RCC 7860 (cell line): ENCODE measurements at places on chromosomes 5 and 9.

GRCh38 chr9:104775574-104775936 is 11.6 kb downstream of the NIPSNAP3B start:
- DNase-seq, result no peak

DNA sequence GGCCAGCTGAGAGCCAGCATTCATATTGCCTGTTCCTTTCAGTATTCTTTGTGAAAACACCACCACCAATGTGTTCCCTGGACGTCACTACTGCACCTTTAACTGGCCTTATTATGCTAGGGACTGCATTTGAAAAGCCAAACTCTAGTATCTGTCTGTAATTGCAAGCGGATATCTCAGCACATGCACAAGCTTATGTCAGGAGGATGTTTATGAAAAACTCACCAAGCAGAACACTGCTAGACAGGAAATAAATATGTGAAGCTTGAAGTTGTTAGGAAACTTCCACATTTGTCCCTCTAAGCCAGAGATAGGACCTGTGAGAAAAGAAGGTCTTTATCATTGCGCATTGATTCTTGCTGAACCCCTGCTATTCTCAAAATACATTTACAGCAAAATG is 135.4 kb upstream of the CCDC152 start:
- no peak for DNase-seq

- DNase-seq, result no peak
These were observed 1931.0 kb upstream of the CDH6 start for GRCh38 chr5:29262339-29263123.

GRCh38 chr9:100601216-100601615 is 23.3 kb downstream of the CAVIN4 start:
- DNase-seq, result peak; percentile 45

DNA sequence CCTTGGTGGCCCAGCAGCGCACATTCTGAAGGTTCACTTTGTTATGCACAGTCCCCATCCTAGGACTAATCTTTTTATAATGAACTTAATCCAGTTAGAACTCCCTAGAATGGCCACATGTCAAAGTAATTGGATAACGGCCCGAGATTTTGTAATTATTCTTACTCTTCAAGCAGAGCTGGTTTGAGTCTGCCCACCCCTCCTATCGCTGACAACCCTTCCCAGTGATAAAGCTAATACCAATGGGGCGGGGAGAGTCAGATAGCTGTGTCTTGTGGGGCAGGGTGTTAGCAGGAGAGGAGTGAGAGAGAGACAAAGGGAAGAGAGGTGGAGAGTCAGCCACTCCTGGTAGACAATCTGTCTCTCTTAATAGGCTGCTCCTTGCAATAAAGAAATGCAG is 356.9 kb downstream of the SLIT3 start:
- DNase-seq, result no peak

GRCh38 chr5:176533894-176534611 is 3.1 kb downstream of the RNF44 start:
- DNase-seq, result no peak

- peak; percentile 71 for DNase-seq
These were observed 41.1 kb downstream of the GALNT12 start for GRCh38 chr9:98848450-98849149.

GRCh38 chr5:1329111-1329579 is 15.8 kb downstream of the CLPTM1L start:
- no peak for DNase-seq

- no peak for DNase-seq
These were observed 8.4 kb upstream of the SAP30L start for GRCh38 chr5:154437281-154437965.

GRCh38 chr9:81560851-81561732 is 128.3 kb downstream of the TLE1 start:
- DNase-seq, result no peak

GRCh38 chr5:82597437-82597836 is 319.3 kb upstream of the RPS23 start:
- no peak for DNase-seq

DNA sequence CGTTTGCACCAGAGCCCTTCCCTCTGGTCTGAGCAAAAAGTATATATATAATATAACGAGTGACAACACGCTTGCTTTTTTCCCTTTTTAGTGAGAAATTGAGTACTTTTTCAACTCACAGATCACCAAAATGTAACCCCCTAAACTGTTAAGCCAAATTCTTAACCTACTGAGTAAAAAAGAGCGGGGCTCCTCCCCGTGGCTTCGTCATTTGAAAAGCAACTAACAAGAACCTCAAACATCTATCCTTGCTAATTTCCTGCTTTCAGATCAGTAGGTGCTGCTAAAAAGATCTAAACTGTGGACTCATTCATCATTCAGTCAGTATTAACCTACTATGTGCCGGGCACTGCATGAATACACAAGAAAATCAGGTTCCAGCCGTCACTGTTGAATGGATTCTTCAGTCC is 1.0 kb upstream of the PTBP3 start:
- DNase-seq, result peak; percentile 56

GRCh38 chr9:108662091-108662875 is 193.5 kb downstream of the ACTL7B start:
- DNase-seq, result no peak

DNA sequence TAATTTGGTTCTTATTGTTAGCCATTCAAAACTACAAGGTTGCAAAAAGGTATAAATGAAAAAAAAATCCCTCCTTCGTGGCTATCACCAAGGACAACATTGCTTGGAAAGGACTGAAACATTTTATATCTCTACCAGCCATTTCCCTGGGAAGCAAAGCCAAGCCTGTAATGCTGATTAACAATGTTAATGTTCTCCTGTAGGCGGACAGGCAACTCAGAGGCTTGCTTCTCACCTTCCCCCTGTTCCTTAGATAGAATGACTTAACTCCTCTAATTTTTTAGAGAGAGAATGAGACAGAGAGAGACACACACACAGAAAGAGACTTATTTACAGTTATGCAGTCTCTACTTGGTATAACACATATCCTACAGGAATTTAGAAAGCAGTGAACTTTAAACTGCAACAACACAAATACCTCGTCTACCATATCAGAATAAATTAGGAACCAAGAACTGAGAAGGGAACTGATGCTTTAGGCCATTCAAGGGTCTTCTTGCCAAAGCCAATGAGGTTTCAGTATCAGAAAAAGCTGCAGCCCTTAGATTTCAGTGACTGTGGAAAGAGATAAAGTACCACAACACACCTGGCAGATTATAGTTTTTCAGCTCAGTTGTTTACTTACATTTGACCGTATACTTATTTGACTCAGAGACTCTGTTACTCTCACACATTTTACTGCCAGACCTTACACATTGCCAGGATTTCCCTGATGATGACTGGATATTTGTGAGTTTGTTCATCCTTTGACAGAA is 20.9 kb upstream of the MAN2A1 start:
- no peak for DNase-seq

DNA sequence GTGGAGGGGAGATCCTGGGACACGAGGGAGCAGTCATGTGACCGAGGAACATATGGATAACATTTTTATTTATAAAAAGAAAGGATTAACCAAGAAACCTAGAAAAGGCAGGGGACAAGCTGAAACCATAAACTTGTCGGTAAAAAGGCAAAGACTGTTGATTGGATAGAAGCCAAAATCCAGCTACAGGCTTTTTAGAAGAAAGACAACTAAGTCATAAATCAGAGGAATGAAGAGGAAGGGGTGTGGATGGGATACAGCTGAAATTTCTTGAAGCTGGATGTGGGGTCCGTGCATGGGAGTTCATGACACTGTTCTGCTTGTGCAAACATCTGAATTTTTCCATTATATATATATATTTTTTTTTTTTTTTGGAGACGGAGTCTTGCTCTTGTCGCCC is 110.7 kb upstream of the PHYKPL start:
- no peak for DNase-seq

GRCh38 chr5:5932824-5933223 is 445.5 kb downstream of the MED10 start:
- no peak for DNase-seq

- DNase-seq, result no peak
These were observed 113.0 kb upstream of the PCA3 start for GRCh38 chr9:76651119-76651705.

- no peak for DNase-seq
These were observed 1.3 kb upstream of the GNAQ start for GRCh38 chr9:78032730-78033457.

DNA sequence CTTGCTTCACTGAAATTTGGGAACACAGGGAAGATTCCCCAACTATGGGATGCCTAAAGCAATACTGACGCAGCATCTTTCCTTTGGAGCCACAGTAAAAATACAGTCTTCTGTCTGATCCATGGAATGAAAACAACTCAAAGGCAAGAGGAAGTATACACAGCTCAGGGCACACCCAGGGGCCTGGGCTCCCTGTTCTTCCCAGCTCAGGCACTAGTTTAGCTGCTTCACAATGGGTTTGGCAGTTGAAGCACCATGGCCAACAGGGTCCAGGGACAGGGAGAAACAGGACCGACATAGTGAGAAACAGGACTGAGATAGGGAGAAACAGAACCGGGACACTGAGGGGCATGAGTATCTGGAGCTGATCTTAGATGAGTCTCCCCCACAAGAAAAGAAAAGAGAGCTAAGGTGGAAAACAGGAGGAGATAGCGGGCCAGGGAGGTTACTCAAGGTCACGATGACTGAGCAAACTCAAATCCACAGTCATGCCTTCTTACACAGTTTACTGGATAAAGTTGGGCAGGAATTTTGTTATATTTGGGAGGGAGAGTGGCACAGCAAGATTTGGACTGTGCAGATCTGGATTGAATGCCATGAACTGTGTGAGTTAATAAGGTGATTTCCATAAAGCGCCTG is 198.8 kb downstream of the SMARCA2 start:
- no peak for DNase-seq

- DNase-seq, result no peak
These were observed 61.9 kb downstream of the COL15A1 start for GRCh38 chr9:99005651-99006050.

- no peak for DNase-seq
These were observed 118.7 kb upstream of the GAS1 start for GRCh38 chr9:87065981-87066380.

DNA sequence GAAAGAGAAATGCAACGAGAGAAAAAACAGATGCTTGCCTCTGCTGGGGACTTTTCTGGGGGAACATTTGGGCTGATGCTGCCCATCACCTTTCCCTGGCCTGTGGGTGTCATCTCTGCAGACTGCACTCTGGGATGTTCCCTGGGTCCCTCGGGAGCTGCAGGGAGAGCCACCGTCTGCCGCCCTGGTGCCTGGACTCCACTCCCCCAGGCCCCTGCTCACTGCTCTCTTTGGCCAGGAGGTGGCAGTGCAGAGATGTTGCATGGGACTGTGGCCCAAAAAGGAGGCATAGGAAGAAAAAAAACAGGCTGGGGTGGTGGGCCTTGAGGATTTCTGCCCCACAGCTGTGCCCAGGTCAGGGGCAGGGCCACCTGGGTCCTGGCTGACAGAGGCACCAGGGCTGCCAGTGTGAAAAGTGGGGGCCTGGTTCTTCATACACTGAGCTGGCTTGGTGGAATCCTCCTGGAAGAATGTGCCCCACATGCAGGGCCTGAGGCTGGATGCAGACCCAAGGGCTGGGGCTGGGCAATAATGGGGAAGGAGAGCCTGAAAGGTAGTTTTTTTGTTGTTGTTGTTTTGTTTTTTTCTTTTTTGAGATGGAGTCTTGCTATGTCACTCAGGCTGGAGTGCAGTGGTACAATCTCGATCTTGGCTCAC is 353.6 kb downstream of the SLIT3 start:
- peak; percentile 10 for DNase-seq

GRCh38 chr5:159894149-159894720 is 22.0 kb upstream of the ADRA1B start:
- DNase-seq, result no peak

DNA sequence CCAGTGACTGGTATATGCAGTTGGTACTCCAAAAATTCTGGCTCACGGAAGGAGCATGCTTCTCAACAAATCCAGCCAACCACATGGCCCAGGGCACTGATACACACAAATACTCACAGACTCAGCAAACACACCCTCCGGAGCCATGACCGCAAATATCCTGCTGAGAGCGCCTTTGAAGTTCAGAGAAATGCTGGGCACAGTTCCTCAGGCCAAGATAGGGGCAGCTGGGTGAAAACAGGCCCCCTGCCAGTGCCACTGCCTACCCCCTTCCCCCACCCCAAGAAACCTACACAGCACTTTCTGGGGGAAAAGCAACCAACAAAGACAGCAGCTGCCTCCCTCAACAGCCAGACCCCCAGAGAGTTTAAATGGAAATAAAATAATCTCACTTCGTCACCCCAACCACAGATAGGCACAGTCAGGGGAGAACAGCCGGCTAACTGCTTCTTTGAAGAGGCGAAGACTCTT is 120.0 kb downstream of the C5orf15 start:
- no peak for DNase-seq

- DNase-seq, result no peak
These were observed 7.6 kb downstream of the KIF24 start for GRCh38 chr9:34321451-34321850.

GRCh38 chr9:99026956-99027298 is 78.0 kb upstream of the TGFBR1 start:
- DNase-seq, result no peak

GRCh38 chr5:38831909-38832308 is 13.9 kb upstream of the OSMR start:
- peak; percentile 27 for DNase-seq

GRCh38 chr5:116524966-116525365 is 49.7 kb downstream of the SEMA6A start:
- no peak for DNase-seq

DNA sequence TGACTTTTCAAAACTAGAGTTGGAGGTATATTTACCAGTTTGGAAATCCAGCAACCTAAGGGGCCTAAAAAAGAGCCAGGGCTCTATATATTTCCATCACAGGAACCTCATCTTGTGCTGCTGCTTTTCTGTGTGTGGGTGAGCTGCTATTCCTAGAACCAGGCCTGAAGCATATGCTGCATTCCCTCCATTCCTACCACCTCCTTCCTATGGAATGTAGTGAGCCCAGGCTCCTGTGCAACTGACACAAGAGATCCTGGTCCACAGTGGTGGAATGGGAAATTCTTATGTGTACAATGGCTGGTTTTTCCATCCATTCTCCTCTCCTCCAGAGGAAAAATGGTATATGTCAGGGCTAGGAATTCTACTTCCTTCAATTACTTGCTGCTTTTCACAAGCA is 39.1 kb downstream of the SPEF2 start:
- no peak for DNase-seq

DNA sequence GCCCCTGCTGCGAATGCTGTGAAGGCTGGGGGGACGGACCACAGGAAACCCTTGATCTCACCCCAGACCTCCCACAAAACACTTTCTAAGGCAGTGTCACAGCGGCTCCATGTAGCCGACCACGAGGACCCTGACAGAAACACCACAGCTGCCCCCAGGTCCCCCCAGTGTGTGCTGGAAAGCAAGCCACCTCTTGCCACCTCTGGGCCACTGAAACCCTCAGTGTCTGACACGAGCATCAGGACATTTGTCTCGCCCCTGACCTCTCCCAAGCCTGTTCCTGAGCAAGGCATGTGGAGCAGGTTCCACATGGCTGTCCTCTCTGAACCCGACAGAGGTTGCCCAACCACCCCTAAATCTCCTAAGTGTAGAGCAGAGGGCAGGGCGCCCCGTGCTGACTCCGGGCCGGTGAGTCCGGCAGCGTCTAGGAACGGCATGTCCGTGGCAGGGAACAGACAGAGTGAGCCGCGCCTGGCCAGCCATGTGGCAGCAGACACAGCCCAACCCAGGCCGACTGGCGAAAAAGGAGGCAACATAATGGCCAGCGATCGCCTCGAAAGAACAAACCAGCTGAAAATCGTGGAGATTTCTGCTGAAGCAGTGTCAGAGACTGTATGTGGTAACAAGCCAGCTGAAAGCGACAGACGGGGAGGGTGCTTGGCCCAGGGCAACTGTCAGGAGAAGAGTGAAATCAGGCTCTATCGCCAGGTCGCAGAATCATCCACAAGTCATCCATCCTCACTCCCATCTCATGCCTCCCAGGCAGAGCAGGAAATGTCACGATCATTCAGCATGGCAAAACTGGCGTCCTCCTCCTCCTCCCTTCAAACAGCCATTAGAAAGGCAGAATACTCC is 84.7 kb downstream of the GOLPH3 start:
- DNase-seq, result no peak
